Erythroblast (primary cell): ENCODE measurements at places on chromosomes 2 and 18.

DNA sequence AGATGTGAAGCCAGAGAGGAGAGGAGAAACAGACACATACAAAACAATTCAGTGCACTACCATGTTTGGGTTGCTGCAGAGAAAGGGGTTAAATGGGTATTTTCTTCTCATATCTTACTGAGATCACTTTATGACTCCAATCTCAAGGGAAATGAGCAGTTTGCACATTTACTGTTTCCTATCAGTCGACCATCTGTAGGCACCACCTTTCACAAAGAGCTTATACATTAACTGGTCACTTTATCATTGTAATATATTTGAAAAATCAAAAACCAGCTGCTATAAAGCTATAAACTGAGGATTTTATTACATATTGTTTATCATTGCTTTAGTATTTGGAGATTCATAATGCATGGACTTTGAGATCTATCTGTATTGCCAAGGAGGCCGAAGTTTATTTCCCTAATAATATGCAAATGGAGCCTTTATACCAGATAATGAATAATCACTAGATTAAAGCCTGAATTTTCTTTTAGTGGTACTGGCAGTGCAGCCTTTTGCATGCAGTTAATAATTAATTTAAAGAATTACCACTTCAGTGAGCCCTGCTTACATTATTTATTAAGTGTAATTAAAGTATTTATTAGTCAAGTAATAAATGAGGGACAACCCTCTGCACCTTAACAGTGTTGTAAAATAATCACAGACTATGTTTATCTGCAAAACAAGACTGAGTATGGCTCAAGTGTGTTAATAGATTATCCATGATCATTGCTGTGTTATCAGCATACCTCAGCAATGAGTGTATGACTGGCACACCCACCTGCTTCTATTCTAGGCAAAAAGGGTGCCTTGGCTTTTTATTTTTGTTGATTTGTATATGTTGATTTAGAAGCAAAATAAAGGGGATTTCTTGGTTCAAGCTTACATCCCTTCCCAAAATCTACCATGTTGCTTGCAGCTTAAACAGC lies 167.7 kb upstream of the SLC14A2 start:
- DNase-seq: no peak

DNA sequence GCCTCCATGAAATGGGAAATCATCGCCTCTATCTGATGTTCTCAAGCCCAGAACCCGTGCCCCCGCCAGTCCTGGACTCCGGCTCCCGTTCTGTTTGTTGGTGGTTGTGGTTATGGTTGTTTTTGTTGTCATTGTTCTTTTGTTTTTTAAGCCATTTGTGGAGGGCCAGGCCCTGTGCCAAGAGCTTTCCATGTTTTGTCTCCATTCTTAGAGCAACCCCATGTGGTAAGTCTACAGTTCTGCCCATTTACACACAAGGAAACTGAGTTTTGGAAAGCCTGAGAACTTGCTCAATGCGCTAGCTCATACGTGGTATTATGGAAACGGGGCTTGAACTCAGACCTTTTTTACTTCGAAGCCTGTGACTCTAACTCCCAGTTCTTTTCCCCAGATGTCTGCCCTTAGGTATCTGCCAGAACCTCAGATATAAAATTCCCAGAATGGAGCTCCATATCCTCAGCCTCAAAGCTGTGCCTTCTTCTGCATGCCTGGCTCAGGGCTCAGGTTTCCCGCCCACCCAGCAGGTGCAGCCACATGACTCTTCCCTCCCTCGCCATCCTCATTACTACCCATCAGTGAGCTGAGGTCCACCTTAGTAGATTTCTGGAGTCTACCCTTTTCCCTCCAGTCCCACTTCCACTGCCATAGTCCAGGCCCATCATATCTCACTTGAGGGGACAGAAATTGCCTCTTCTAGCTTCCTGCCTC lies 194.1 kb downstream of the KLHL29 start:
- no peak for DNase-seq

DNA sequence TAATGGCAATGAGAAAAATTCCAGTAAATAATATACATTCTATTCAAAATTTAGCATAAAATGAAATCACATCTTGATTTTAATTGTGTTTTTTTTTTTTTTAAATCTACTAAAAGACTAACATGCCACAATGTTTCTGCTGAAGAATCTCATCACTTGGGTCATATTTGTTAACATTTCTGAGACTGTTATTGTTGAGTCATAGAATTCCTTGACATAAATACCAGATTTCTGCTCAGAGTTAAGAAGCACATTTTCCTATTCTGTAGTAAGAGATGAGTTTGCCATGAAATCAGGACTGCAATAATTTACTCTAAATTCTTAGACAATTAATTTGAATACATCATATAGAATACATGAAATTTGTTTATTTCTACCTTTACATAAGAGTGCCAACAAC lies 154.9 kb upstream of the KYNU start:
- no peak for DNase-seq

GRCh38 chr2:17752246-17752645 lies 1.4 kb downstream of the SMC6 start:
- DNase-seq: peak; percentile 20

GRCh38 chr2:169775765-169776164 lies 22.9 kb upstream of the SSB start:
- DNase-seq: peak; percentile 17

DNA sequence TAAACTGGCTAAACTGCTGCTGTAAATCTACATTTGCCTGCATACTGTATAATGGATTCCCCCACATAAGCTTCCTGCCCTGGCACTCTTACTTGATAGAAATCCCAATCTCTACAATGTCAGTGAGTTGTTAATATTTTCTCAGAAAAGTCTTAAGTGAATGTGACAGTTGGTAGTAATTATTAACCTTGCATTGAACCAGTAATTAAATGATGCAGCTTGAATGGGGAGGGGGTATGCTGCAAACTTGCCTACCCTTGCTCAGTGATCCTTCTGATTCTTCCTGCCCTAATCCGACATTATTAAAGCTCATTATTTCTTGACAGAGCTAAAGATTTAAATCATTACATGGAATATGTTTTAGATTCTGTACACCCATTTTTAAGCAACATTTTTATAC lies 119.0 kb upstream of the CDH7 start:
- DNase-seq: no peak

DNA sequence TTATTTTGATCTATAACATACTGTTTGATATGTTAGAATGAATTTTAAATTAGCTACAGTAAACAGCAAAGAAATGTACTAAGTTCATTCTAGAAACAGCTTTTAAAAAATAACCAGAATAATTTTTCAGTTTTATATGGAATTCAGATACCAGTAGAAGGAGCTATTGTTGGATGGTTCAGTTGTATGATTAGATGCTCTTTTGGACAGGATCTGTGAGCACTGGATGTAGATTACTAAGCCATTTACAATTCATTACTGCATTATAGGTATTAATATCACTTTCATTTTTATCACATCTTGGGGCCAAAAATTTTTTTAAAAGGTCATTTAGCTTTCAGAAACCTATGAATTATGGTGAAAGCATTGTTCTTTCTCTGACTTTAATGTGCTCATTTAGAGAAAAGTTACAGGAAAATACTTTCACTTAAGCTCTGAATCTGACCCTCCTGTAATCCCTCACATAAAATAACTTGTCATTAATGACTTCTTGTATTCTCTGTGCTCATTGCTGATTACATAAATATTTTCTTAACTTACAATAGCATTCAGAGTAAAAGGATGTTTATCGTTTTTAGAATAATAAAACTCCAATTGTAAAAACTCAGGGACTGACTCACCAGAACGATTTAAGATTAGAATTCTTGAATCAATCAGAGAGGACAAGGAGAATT lies 750.2 kb downstream of the SLC4A3 start:
- no peak for DNase-seq

DNA sequence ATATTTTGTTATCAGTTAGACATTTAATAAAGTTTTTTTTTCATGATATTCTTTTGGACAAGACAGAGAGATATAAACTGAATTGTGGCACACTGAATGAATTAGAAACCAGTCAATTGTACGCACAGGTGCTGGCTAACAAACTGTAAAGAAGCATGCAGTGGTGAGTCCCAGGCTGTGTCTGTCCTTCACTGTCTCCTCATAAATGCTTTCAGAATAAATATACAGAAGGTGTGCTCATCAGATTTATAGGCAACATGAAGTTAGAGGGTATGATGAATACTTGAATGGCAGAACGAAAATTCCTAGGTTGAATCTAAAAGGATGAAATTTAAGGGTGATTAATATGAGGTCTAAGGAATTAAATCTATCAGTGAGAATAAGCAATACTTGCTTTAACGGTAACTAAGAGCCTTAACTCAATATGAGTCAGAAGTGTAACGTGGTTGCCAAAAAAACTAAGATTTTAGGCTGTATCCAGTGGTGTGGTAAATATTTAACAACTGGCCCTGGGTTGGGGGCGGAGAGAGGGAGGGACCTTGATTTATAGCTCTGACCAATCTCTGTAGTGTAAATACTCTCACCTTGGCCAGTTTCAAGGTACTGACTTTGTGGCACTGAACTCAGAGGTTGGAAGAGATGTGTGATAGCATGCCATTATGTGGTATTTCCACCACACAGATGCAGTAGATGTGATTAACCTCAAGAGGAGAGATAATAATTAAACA lies 41.9 kb upstream of the AAK1 start:
- DNase-seq: no peak

DNA sequence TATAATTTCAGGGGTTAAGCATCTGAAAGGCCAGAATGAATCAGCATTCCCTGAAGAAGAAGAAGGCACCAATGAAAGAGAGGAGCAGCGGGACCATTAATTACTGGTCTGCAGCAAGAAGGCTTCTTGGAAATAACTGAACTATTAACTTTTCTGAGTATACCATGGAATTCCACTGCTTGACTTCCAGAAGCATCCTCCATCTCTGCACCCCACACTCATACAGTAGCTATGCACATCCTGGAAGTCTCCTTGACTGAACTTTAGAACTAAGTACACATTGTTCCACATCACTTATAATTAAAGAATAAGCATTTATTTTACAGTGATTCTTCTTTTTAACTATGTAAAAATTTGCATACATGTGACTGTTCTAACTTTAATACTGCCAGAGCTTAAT lies 131.5 kb downstream of the PPP1R1C start:
- DNase-seq: no peak

DNA sequence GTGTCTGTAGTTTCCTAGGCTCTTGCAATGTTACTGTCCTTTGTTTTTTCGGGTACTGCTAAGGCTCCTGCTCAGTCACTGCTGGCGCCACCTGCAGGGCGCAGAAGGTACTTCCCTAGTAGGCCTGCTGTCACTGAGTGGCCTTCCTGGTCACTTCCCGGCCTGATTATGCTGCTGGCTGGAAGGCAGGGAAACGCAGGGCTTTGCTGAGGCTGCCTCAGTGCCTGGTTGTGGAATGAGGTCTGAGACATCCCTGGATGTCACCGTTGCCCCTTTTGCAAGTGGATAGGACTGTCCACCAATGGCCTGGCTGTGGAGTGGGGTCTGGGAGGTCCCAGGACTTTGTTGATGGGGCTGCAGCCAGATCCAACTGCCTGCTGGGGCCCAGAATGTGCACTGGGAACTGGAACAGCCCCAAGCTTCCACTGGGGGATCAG lies 13.1 kb downstream of the DAW1 start:
- peak; percentile 46 for DNase-seq

DNA sequence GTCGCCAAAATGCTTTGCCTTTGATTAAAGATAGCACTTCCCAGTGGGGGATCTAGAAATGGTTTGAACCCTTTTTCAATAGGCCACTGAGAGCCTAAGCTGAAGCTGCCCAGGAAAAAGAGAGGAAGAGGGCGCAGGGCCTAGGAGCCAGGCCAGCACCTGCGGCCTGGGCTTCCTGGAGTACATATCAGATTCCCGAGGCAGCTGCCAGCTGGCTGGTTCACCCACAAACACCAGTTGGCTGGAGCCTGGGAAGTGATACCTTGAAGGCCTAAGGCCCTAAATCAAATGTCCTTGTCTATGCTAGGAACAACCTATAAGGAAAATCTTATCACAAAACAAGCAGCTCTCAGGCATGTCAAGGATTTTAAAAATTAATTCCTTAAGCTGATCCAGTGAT lies 37.1 kb downstream of the ANKRD44 start:
- no peak for DNase-seq

GRCh38 chr2:37068686-37069085 lies 15.5 kb downstream of the HEATR5B start:
- no peak for DNase-seq

- no peak for DNase-seq
Measured at GRCh38 chr18:1296237-1296636, 391.6 kb downstream of the ADCYAP1 start.

DNA sequence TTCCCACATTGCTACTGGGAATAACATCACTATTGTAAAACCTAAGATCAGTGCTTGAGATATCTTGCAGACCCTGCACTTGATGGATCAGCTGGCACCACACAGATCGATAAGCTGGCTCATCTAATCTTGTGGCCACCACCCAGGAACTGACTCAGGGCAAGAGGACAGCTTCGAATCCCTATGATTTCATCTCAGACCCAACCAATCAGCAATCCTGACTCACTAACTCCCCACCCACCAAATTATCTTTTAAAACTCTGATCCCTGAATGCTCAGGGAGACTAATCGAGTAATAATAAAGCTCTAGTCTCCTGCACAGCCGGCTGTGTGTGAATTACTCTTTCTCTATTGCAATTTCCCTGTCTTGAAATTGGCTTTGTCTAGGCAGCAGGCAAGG lies 11.3 kb upstream of the TEX44 start:
- no peak for DNase-seq

DNA sequence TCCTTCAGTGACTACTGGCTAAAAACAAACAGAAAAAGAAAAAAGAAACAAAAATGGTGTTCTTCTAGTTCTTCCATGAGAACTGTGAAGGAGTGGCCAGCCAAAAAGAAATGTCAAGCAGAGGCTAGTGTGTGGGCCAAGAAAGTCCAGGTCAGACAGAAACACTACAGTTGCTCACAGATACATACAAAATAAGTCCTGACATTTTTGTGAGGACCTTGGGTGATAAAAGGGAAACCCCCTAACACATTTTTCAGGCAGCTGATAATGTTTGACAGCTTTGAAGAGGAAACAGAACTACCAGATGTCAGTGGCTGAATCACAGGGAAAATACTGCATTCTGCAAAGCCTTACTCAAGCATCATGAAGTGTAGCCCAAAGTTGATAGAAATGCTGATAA lies 28.1 kb downstream of the ARHGAP25 start:
- no peak for DNase-seq

DNA sequence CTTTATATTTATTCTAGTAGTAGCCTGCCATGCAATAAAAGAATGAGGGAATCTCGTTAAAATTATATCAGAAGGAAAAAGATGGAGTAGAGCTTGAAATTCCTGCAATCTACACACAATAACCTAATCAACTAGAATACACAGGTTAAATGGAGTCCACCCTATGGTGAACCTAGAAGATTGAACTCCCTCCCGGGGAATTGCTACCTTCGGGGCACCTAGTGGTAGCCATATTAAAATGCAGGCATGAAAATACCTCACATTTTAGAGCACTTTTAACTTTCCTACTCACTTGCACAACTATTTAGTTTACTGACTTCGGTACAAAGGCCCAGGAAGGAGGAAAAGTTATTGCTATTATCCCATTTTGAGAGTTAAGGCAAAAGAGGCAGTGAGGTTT lies 174.5 kb downstream of the SS18 start:
- DNase-seq: no peak

GRCh38 chr2:101718993-101719571 lies 21.6 kb downstream of the MAP4K4 start:
- no peak for DNase-seq
